ENCODE measurements at places on chromosomes 13 and 19.

DNA sequence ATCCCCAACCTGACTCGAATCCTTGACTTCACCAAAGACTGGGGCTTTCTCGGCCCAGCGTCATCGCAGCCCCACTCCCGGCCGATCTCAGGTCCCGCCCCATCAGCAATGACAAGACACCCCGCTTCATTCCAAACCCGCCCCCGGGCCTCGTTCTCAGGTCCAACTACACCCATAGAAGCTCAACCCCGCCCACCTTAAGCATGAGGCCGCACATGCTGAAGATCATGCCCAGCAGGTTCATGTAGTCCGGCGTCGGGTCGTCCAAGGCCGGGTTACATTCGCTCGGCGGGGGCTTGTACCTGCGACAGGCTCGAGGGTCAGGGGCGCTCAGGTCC lies 2.3 kb downstream of the WDR83 start:
- peak; percentile 68 for DNase-seq

DNA sequence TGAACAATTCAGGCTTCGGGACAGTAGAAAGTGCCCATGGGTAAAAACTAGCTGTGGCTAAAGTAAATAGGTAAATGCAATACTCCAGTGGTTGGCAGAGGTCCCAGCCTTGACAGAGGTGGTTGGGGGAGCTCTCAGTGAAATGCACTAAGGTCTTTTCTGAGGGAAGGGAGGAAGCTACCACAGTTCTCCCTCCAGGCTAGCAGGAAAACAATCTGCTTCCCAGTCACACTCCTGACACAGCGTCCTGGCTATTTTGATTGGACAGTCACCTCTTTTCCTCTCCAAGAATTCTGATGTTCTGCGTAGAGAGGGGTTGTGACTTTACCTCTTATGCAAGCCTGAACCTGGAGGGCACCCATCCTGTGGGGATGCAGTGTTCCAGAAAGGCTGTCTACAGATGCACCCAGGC lies 128.7 kb downstream of the CYSLTR2 start:
- DNase-seq, result no peak

DNA sequence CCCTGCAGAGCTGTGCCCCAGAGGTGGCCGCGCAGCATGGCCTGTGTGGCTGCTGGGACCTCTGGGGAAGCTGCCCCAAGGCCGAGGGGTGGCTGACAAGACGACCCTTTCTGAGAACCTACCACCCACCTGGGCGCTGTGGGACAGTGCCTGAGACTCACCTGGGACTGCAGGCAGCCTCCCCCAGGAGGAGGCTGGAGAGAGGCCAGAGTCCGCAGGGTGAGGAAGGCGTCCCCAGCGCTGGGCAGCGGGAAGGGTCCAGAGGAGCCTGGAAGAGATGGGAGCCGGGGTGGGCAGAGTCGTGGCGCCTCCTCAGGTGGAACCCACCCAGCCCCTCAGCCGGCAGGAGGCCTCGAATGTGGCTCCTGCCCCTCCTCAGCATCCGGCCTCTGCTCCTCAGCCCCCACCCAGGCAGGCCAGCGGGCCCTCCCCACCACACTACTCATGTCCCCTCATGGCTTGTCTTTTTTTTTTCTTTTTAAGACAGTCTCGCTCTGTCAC lies 25.3 kb downstream of the CILP2 start:
- no peak for DNase-seq

DNA sequence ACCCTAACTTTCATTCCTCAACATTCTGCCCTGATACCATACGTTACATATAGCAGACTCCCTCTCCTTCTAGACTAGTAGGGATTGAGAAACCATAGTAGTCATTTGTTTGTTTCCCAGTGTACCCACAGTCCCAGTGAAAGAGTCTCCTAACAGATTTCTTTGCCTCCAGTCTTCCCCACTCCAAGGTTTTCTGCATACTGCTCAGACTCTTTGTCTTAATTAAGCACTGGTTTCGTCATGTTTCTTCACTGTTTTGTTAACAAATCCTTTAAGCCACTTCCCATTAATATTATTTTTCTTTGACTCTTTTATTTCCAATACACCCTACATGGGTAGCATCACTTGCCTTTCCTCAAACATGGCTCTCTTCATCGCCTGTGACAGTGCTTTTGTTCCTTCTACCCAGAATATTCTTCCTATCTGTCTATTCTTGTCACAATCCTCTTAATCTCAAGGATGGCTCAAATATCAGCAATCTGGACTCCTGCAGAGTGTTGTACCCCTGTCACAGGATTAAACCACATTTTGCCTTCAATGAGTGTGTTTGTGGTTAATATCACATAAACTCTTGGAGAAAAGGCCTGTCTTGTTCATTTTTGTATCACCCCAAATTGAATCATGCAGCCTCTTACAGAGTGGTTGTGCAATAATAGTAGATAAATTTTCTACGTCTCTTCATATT lies 92.7 kb upstream of the KLF12 start:
- DNase-seq, result no peak

GRCh38 chr19:52689843-52690368 lies 44.9 kb downstream of the ZNF611 start:
- DNase-seq, result peak; percentile 12

GRCh38 chr13:18235172-18235571 lies 946.5 kb downstream of the TUBA3C start:
- DNase-seq, result no peak

All from stimulated activated naive CD4-positive, alpha-beta T cell treated with Interleukin-2 at 50 U/mL for 16 hours (primary cell).